CD4-positive, CD25-positive, alpha-beta regulatory T cell (primary cell): ENCODE measurements at places on chromosomes 3 and 15.

GRCh38 chr3:102329066-102329465 lies 105.7 kb upstream of the ZPLD1 start:
- no peak for DNase-seq

- no peak for DNase-seq
These were observed 214.5 kb downstream of the NTRK3 start for GRCh38 chr15:88042047-88042446.

DNA sequence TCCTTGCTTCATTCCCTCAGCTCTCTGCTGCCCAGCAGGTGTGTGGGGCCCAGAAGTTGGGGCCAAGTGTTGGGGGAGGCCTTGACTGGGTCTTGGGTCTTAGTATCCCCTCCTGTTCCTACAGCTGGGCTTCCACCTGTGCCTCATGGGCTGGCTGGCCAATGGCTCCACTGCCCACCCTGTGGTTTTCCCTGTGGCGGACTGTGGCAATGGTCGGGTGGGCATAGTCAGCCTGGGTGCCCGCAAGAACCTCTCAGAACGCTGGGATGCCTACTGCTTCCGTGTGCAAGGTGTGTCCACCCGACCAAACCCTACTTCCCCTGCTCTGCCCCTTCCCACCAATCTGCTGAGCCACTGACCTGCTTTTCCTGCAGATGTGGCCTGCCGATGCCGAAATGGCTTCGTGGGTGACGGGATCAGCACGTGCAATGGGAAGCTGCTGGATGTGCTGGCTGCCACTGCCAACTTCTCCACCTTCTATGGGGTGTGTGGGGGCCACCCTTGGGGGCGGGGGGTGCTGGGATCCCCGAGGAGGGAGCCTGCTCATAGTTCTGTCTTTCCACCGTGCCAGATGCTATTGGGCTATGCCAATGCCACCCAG lies 10.9 kb downstream of the NT5DC2 start:
- DNase-seq, result no peak

DNA sequence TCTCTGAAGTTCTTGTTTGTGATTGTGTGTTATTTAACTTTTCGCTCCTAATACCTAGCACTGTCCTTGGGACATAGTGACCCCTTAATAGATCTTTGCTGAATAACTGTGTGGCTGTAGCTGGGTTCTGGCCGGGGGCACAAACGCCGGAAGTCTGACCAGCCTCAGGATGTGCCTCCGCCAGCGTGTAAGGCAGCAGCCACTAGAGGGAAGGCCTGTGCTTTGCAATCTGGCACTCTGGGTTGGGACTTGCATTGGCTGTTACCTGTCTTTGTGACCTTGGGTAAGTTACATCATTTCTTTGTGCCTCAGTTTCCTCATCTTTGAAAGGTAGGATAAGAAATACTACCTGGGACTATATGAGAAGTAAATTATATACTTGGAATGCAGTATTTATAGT lies 158.7 kb downstream of the GHSR start:
- DNase-seq, result no peak

GRCh38 chr3:88090681-88091080 lies 31.6 kb downstream of the ZNF654 start:
- no peak for DNase-seq
